ENCODE measurements at places on chromosomes 4 and X.

DNA sequence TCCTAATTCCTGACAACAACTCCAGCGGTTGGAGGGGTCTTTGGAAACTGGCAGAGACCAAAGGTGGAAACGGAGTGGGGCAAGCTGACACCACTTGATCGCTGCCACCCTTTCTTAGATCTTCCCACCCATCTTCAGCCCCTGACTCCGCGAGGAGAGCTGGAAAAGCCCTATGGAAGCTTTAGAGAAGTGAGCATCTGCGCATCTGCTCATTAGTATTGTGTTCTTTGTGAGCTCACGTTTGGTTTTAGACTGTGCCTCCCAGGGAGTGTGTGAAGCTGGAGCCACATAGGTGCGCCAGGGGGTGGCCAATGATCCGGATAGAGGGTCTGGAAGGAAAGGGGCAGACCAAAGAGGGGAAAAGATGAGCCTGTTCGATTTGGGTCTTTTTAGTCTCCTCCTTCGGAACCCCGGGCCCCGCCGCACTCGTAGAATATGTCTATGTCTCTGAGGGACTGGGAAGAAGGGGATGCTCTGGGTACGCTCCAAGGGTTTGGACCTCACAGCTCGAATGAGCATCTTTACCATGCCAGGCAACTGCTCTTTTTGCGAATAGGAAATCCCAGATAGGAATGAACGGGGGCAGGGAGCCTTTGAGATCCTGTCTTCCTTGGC lies 578 bp upstream of the DKK2 start:
- DNase-seq: no peak

GRCh38 chr4:108681321-108681809 lies 31.0 kb downstream of the OSTC start:
- DNase-seq: no peak

GRCh38 chr4:46975812-46976553 lies 17.4 kb downstream of the GABRA4 start:
- no peak for DNase-seq

GRCh38 chr4:4268776-4269175 lies 20.8 kb upstream of the TMEM128 start:
- DNase-seq: no peak

GRCh38 chr4:14165222-14165920 lies 537.8 kb upstream of the BOD1L1 start:
- peak; percentile 77 for DNase-seq

DNA sequence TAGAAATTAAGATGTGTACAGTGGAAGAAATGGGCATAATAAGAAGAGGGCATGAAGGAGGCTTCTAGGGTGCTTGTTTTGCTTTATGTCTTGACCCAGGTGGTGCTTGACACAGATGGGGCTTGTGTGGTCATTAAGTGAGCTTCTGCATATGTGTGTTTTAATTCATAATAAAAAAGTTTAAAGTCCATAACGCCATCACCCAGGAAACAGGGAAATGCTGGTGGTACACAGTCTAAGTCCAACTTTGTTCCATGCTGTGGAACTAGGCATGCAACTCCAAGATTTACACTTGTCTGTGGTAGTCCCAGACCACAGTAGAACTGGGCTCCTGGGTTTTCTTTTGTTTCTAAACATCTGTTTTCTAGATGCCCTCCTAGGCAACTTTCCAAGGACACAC lies 511.9 kb downstream of the MID1IP1 start:
- no peak for DNase-seq

GRCh38 chr4:147599769-147600168 lies 17.4 kb upstream of the TMEM184C start:
- DNase-seq: no peak

- no peak for DNase-seq
Observed at GRCh38 chrX:106957856-106958255, 37.7 kb downstream of the CLDN2 start.

DNA sequence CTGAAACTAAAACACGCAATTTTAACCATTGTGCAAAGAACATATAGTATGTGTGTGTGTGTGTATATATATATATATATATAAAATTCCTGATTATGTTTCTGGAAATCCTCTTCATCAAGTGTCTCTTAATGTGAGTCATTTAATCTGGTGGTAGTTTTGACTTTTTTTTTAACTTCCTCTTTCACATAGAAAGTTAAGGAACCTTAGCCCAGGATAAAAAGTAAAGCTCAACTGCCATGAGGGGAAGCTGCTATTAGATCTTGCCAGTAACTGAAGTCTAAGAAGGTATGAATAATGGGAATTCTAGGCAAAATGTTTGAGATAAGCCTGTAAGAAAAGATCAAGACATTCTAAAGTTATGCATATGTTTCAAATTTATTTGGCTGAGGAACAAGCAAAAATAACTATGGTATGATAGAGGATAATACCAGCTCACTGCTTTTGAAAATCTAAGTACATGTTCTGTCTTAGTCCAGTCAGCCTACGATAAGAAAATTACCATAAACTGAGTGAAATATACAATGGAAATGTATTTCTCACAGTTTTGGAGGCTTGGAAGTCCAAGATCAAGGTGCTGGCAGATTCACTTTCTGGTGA lies 757.0 kb downstream of the TRAM1L1 start:
- DNase-seq: no peak

DNA sequence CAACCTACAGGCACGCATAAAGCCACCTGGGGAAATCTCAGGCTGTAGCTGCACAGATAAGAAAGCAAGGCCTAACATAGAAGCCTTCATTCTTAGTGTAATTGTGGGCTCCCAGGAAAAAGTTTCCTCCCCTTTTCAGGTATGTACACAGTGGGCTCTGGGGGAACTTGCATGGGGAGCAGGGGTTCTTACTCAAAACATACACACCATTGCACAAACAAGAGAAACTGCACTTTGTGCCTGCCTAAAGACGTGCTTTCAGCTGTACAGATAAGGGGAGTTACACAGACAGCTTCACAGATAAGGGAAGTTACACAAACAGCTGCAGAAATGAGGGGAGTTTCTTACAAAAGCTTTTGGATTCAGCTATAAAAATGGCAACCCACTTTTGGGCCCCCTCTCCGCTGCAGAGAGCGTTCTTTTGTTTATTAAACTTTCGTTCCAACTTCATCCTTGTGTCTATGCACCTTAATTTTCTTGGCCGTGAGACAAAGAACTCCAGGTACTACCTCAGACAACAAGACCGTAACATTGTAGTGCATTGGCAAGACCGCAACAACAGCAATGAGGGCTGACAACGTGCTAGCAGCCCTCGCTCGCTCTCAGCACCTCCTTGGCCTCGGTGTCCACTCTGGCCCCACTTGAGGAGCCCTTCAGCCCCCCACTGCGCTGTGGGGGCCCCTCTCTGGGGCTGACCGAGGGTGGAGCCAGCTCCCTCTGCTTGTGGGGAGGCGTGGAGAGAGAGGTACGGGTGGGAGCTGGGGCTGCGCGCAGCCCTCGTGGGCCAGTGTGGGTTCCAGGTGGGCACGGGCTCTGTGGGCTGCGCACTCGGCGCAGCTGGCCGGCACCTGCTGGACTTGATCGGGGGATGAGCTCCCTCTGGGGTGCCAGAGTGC lies 317.5 kb downstream of the RAPGEF2 start:
- DNase-seq: no peak

DNA sequence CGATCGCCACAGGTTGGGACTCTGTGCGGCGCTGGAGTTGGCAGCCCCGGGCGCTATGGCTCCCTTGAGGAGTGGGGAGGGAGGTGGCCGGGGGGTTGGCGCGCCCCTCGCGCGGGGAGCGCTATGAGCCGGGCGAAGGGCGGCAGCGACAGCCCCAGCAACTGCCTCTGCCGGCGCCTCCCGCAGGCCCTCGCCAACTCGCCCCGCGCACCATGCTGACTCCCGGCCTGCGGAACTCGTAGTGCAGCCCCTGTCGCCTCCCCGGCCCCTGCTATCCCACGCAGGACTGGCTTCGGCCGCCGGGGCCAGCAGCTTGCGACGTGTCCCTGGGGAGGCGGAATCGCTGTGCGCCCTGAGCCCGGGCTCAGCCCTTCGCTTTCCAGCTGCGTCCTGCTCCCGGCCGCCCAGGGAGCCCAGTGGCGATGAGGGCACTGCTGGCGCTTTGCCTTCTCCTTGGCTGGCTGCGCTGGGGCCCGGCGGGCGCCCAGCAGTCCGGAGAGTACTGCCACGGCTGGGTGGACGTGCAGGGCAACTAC lies 415 bp downstream of the SHISA3 start:
- peak; percentile 51 for DNase-seq

DNA sequence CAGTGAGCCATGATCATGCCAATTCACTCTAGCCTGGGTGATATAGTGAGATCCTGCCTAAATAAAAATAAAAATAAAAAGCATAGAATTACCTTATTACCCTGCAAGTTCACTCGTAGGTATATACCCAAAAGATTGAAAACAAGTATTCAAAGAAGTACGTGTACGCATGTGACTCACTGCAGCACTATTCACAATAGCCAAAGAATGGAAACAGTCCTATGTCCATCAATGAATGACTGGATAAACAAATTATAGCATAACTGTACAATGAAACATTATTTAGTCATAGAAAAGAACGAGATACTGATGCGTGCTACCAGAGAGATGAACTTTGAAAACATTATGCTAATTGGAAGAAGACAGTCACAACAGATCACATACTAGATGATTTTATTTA lies 204.6 kb upstream of the DIAPH2 start:
- DNase-seq: no peak

DNA sequence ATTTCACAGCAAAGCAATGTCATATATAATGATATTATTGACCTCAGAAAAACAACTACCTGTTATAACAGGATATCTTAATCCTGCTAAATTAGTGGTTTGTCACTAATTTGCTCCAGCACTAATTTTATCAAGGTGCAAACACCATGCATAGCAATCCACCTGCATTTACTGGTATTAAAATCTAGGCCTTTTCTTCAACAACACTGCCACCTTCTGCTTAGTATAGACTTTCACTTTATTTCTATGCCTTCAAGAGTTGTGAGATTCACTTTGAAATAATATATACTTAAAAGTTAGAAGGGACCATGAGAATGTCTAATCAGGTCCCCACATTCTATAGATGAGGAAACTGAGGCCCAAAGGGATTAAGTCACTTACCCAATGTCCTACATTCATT lies 82.1 kb upstream of the IQCM start:
- no peak for DNase-seq

DNA sequence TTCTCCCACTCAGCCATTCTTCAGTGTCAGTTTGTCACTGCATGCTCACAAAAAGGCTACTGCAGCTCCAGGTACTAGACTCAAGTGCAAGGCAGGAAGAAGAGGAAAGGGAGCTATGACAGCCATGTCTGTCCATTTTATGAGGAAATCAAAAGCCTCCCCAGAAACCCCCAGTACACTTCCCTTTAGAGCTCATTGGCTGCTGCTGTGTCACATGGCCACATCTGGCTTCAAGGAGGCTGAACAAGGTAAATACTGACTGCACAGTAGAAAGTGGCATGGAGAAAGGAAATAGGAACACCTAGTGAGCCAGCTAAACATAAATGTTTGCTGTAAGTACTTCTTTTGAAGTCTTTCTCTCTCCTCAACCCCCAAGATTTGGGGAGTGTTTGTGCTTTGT lies 67.2 kb upstream of the FRAS1 start:
- no peak for DNase-seq

- DNase-seq: no peak
Observed at GRCh38 chrX:68676335-68676734, 28.9 kb downstream of the STARD8 start.

- no peak for DNase-seq
Observed at GRCh38 chr4:109912706-109913595, at the start of gene EGF. Gene EGF (plus strand): TSS chr4:109912883. CDS start chr4:109913336, 453 bp downstream.

- no peak for DNase-seq
Observed at GRCh38 chr4:4714331-4714730, 145.1 kb upstream of the MSX1 start.

- DNase-seq: peak; percentile 39
Observed at GRCh38 chr4:112361181-112361791, 64.1 kb downstream of the ALPK1 start.

- no peak for DNase-seq
Observed at GRCh38 chr4:88757067-88757466, 59.4 kb upstream of the NAP1L5 start.

DNA sequence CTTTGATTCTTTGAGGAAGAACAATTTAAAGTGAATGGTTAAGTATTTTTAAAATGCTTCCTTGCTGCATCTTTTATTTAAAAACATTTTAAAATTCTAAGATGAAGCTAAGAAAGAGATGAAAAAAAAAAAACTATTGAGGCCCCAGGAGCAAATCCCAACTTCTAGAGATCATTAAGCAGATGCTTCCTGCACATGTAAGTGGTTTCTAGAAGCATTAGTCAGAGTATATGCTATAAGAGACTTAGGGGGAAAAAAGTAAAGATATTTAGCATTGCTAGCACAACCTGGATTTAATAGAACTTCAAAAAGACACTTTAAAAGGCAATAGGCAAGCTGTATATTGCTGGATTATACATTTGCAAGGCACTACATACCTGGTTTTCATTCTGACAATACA lies 64.7 kb downstream of the ZNF827 start:
- no peak for DNase-seq

DNA sequence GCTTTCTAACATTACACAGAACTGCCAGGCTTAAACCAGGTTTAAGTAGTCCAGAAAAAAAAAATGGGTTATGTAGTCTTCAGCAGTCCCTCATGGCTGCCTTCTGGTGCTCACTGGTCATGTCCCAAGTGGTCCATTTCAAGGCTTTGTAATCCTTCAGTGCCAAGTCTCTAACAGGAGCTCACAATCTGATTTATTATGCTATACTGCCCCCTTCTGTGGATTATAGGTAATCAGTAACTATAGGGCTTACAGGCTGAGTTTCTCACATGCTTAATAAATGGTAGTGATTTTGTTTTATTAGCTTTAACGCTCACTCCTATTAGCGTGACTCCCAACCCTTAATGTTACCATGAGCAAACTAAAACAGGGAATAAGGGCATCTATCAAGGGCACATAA lies 92.5 kb upstream of the EDA2R start:
- DNase-seq: peak; percentile 26

DNA sequence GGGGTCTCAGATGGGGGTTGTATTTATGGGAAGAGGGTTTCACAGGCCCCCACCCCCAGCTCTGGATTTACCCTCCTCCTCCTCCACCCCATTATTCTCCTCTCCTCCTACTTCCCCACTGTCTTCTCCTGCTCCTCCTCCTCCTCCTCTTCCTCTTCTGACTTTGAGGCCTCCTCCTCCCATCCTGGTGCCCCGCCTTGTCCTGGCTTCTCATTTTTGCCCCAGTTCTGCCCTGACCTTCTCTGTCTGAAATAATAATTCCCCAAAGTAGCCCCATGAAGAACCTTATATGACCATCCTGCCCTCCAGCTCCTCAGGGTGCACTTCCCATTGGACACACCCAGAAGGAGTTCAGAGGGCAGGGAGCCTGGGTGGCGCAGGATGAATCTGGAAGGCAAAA lies 351.4 kb upstream of the GATB start:
- DNase-seq: no peak

DNA sequence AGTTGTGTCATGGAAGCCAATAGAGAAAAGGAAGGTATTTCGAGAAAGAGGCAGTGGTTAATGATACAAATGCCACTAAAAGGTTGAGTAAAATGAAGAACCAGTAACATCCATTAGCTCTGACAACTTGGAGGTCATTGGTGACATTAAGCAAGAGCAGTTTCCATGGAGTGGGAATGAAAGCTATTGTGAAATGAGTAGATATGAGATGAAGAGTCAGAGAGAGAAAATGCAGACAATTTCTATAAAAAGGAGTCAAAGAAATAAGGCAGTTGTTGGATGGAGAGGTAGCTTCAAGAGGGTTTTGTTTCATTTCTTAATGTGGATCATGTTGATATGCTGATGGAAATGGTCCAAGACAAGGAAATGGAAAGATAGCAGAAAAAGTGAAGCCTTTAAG lies 9.6 kb upstream of the AMTN start:
- no peak for DNase-seq

GRCh38 chrX:153525451-153525850 lies 8.0 kb downstream of the ATP2B3 start:
- no peak for DNase-seq

GRCh38 chr4:185520119-185520518 lies 15.2 kb downstream of the PDLIM3 start:
- DNase-seq: no peak

Measured in B cell (primary cell).